ENCODE measurements at places on chromosomes 16 and 17.

- no peak for DNase-seq
Observed at GRCh38 chr16:9545522-9546437, 454.3 kb downstream of the HAPSTR1 start.

- DNase-seq: no peak
Observed at GRCh38 chr16:81436386-81436785, 8.2 kb upstream of the CMIP start.

GRCh38 chr17:3972931-3973330, 8.7 kb upstream of the ATP2A3 start:
- no peak for DNase-seq

GRCh38 chr17:43330876-43331639, 67.7 kb upstream of the ARL4D start:
- no peak for DNase-seq

GRCh38 chr17:63740464-63741142, 996 bp downstream of the STRADA start:
- no peak for DNase-seq

All from activated CD4-positive, CD25-positive, alpha-beta regulatory T cell (primary cell).